Suprapubic skin (tissue), 4 donors: ENCODE measurements at places on chromosomes 5 and 9. TPM values are rescaled to one million over a fixed set of nuclear protein-coding genes. Genes with fewer than 3 reads are reported as not detected.

NFIB gene
- total RNA-seq: 127 TPM

- H3K36me3 ChIP-seq: no peaks in the 10 kb centered on the region
- no peaks in the 10 kb centered on the region for H3K27me3 ChIP-seq
- H3K27ac ChIP-seq: no peak overlapping the region
Observed at GRCh38 chr9:81076131-81076530, 613.2 kb downstream of the TLE1 start.

DNA sequence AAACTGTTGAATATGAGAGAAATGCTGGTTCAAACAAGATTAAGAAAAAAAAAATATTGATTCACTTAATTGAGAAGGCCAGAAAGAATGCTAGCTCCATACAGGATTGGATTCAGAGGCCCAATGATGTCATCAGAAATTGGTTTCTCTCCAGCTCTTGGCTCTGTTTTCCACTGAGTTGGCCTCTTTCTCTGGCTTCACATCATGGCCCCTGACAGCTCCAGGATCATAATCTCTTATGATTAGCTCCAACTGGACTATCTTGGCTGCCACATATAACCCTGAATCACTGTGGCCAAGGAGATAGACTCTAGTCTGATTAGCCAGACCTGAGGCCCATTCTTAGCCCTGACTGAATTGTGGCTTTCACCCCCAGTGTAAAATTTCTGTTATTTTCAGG, 244.7 kb upstream of the GRAMD2B start:
- no peaks in the 10 kb centered on the region for H3K36me3 ChIP-seq
- no peaks in the 10 kb centered on the region for H3K27me3 ChIP-seq
- H3K4me1 ChIP-seq: no peaks in the 10 kb centered on the region
- DNase-seq: no peak
- H3K27ac ChIP-seq: no peak overlapping the region

- H3K27me3 ChIP-seq: no peaks in the 10 kb centered on the region
- H3K27ac ChIP-seq: no peak overlapping the region
- H3K36me3 ChIP-seq: no peaks in the 10 kb centered on the region
- no peaks in the 10 kb centered on the region for H3K4me1 ChIP-seq
- DNase-seq: no peak
Observed at GRCh38 chr9:37364751-37365360, 57.6 kb upstream of the GRHPR start.

DRD1 gene
- total RNA-seq: not detected

DNA sequence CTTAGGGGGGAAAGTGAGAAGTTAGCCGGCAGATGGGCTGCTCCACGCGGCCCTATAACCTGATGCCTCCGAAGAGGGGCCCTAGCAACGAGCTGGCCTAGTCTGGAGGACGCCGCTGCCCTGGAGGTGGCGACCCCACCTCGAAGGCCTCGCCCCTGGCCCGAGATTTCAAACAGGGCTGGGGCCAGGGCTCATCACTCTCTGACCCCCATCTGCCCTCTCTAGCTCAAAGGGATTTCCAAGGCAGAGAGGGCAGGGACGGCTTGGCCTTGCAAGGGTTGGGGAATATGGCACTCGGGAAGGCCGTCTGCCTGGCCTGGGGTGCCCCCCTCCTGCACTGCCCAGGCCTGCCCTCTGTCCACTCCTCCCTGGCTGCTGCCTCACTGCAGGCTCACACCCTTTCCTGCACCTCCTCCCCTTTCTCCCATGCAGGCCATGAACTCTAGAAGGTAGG, 25.5 kb upstream of the TIFAB start:
- H3K27me3 ChIP-seq: peaks cover 25% of the 10 kb centered on the region
- H3K4me3 ChIP-seq: no peak overlapping the region
- no peaks in the 10 kb centered on the region for H3K4me1 ChIP-seq
- peak; percentile 67 for DNase-seq
- no peaks in the 10 kb centered on the region for H3K36me3 ChIP-seq

DNA sequence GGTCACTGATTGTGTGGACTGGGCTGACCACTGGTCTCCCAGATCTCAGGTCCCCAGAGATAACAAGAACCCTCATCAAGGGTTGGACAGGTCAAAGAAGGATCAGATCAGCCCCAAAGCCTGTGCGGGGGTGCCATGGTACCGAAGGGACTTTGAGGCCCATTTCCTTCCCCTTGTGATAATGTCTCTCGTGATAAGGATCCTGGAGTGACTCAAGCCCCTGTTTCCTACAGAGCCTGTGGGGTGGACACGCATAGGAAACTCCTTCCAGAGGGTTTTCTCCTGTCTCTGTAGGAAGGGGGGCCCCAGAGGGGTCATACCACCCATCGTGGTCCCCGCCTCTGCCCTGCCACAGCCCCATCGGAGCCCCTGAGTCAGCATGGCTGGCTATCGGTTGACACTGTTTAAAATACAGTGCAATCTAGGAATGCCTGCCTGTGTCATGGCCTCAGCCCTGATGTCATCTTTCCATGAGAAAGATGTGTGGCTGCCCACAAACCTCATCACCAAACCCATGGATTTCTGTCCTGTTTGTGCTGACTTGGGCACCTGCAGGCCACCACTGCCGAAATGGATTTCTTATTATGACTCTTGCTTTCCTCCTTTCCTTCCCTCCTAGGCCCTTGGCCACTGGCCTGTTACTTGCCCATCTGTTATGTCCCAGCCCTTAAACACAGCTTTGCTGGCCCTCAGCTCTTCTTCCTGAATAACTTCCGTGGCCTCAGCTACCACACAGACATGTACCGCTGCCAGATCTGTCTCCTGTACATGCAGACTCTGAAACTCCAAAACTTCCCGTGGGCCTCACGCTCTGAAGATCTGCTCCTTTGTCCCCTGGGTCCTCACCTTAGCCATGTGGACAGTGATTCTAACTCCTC, 2.9 kb upstream of the CSF2 start:
- H3K4me3 ChIP-seq: no peak overlapping the region
- no peaks in the 10 kb centered on the region for H3K36me3 ChIP-seq
- no peaks in the 10 kb centered on the region for H3K27me3 ChIP-seq
- H3K27ac ChIP-seq: no peak overlapping the region
- H3K4me1 ChIP-seq: peaks cover 3% of the 10 kb centered on the region
- DNase-seq: no peak

DNA sequence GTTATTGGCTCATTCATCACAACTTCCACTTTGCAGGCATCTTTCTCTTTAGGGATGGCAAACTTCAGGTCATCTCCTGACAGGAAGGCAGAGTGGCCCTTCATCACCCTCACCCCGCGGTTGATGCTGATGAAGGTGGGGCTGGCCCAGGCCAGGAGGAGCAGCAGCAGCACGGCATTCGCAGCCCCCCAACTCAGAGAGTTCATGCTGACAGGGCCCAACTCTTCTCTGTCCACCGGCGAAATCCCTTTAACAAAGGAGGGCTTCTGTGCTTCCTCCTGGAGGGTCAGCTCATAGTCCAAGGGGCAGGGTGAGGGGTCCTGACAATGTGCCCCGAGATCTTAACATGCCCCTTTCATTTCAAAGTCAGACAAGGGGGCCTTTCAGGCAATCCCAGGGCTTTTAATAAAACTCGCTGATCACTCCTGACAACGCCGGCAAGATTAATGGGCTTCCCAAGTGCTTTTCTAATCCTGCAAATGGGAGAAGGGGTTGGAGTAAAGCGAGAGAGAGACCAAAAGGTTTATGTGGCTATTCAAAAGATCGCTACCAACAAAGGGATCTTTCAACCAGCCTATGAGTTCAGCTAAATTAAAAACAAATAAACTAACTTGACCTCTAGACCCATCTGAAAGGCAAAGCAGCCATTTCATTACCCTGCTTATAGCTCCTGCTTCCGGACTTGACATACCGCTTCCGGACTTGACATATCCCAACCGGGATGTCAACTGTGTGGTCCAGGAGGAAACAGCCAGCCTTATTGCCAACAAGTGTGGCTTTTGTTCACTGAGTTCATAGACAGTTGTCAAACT, 41.2 kb downstream of the FREM1 start:
- no peaks in the 10 kb centered on the region for H3K36me3 ChIP-seq
- no peak for DNase-seq
- no peaks in the 10 kb centered on the region for H3K27me3 ChIP-seq
- no peaks in the 10 kb centered on the region for H3K4me1 ChIP-seq

DNA sequence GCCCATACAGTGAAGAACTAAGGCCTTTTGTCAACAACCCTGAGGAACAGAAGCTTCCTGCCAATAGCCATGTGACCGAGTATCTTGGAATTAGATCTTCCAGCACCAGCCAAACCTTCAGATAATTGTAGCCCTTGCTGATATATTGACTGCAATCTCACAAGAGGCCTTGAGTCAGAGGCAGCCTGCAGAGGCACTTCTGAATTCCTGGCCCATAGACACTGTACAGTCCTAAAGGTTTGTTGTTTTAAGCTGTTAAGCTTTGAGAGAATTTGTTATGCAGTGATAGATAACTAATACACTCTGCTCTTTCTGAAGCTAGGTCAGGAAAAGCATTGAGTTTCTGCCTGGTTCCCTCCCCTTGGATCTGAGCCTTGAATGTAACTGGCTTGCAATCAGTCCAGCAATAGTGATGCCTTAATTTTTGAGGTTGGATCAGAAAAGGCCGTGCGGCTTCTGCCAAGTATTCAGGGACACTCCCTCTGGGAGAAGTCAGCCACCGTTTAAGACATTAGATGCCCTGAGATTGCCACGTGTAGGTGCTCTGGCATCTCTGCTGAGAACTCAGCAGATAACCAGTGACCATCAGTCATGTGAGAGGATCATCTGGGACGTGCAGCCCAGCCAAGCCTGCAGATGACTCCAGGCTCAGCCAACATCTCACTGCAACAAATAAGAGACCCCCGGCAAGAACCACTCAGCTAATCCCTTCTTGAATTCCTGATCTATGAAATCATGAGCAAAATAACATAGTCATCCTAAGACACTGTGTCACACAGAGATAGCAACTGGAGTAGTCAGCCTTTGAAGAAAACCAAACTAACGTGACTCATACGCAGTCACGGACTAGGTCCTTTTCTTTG, 126.8 kb upstream of the STC2 start:
- peak overlapping the region; percentile 64 for H3K27ac ChIP-seq
- no peak overlapping the region for H3K4me3 ChIP-seq
- peak; percentile 76 for DNase-seq
- H3K36me3 ChIP-seq: no peaks in the 10 kb centered on the region
- H3K4me1 ChIP-seq: no peaks in the 10 kb centered on the region
- H3K27me3 ChIP-seq: no peaks in the 10 kb centered on the region

SPATA24 gene
- 2.2 TPM for total RNA-seq

SUSD3 gene
- total RNA-seq: 6.4 TPM

GRCh38 chr9:128118971-128119665, 8.4 kb downstream of the PTGES2 start:
- H3K4me1 ChIP-seq: peaks cover 9% of the 10 kb centered on the region
- no peak overlapping the region for H3K27ac ChIP-seq
- H3K27me3 ChIP-seq: no peaks in the 10 kb centered on the region
- DNase-seq: no peak
- peaks cover 49% of the 10 kb centered on the region for H3K36me3 ChIP-seq

- peaks cover 22% of the 10 kb centered on the region for H3K36me3 ChIP-seq
- H3K4me1 ChIP-seq: peaks cover 23% of the 10 kb centered on the region
- no peak for DNase-seq
- peak overlapping the region; percentile 65 for H3K4me3 ChIP-seq
- no peaks in the 10 kb centered on the region for H3K27me3 ChIP-seq
- H3K27ac ChIP-seq: no peak overlapping the region
Observed at GRCh38 chr9:124415852-124416484, 726 bp upstream of the PSMB7 start.

- H3K4me1 ChIP-seq: peaks cover 28% of the 10 kb centered on the region
- H3K36me3 ChIP-seq: no peaks in the 10 kb centered on the region
- DNase-seq: no peak
- H3K27me3 ChIP-seq: no peaks in the 10 kb centered on the region
- H3K4me3 ChIP-seq: no peak overlapping the region
Observed at GRCh38 chr9:70080481-70081119, 37.0 kb downstream of the MAMDC2 start.

- no peak for DNase-seq
- no peak overlapping the region for H3K4me3 ChIP-seq
- no peaks in the 10 kb centered on the region for H3K27me3 ChIP-seq
- H3K4me1 ChIP-seq: no peaks in the 10 kb centered on the region
Observed at GRCh38 chr5:156329171-156329611, 2.2 kb downstream of the SGCD start.

- no peak overlapping the region for H3K27ac ChIP-seq
- H3K27me3 ChIP-seq: no peaks in the 10 kb centered on the region
- DNase-seq: no peak
- H3K36me3 ChIP-seq: no peaks in the 10 kb centered on the region
- H3K4me3 ChIP-seq: no peak overlapping the region
Observed at GRCh38 chr9:68742333-68742730, 37.3 kb downstream of the PIP5K1B start.

GRCh38 chr9:86765746-86766430, 181.4 kb downstream of the GAS1 start:
- H3K4me1 ChIP-seq: peaks cover 22% of the 10 kb centered on the region
- H3K36me3 ChIP-seq: no peaks in the 10 kb centered on the region
- H3K27me3 ChIP-seq: no peaks in the 10 kb centered on the region
- DNase-seq: no peak
- H3K4me3 ChIP-seq: no peak overlapping the region
- no peak overlapping the region for H3K27ac ChIP-seq
